Aorta (tissue), 5 donors: ENCODE measurements at places on chromosomes 13 and 19.

- H3K27me3 ChIP-seq, result no peaks in the 10 kb centered on the region
- H3K4me1 ChIP-seq, result peaks cover 3% of the 10 kb centered on the region
- H3K27ac ChIP-seq, result no peak overlapping the region
- DNase-seq, result no peak
- no peaks in the 10 kb centered on the region for H3K36me3 ChIP-seq
These were observed 521.8 kb downstream of the MYO16 start for GRCh38 chr13:109151255-109151654.

DNA sequence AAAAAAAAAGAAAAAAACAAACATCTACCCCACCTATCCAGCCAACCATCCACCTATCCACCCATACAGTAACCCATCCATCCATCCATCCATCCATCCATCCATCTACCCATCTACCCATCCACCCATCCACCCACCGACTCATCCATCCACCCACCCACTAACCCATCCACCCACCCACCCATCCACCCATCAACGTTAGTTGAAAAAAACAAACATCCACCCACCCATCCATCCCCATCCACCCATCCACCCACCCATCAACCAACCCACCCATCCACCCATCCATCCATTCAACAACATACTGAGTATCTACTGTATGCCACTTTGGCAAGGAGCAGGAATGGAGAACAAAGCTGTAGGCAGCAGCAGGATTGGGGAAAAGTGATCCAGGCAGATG, 6.1 kb upstream of the AP3D1 start:
- H3K36me3 ChIP-seq, result no peaks in the 10 kb centered on the region
- no peaks in the 10 kb centered on the region for H3K4me1 ChIP-seq
- no peak overlapping the region for H3K27ac ChIP-seq
- no peak for DNase-seq

GRCh38 chr19:5192568-5192967, 148.0 kb downstream of the PTPRS start:
- H3K4me3 ChIP-seq, result no peak overlapping the region
- no peaks in the 10 kb centered on the region for H3K4me1 ChIP-seq
- no peaks in the 10 kb centered on the region for H3K36me3 ChIP-seq
- H3K27me3 ChIP-seq, result no peaks in the 10 kb centered on the region
- DNase-seq, result no peak

GRCh38 chr19:46355234-46356148, 8.6 kb downstream of the PPP5C start:
- H3K27ac ChIP-seq, result no peak overlapping the region
- H3K36me3 ChIP-seq, result peaks cover 3% of the 10 kb centered on the region
- H3K4me3 ChIP-seq, result no peak overlapping the region

- H3K4me3 ChIP-seq, result no peak overlapping the region
- H3K36me3 ChIP-seq, result no peaks in the 10 kb centered on the region
- H3K4me1 ChIP-seq, result no peaks in the 10 kb centered on the region
- DNase-seq, result no peak
These were observed 548.2 kb upstream of the SLITRK1 start for GRCh38 chr13:84430446-84430845.

GRCh38 chr13:106376401-106377112, 158.9 kb downstream of the EFNB2 start:
- peaks cover 3% of the 10 kb centered on the region for H3K4me1 ChIP-seq
- H3K4me3 ChIP-seq, result no peak overlapping the region
- no peaks in the 10 kb centered on the region for H3K27me3 ChIP-seq
- peak; percentile 62 for DNase-seq

GRCh38 chr13:95075506-95075905, 225.7 kb downstream of the ABCC4 start:
- no peaks in the 10 kb centered on the region for H3K27me3 ChIP-seq
- H3K27ac ChIP-seq, result no peak overlapping the region
- H3K4me1 ChIP-seq, result no peaks in the 10 kb centered on the region
- H3K4me3 ChIP-seq, result no peak overlapping the region

GRCh38 chr13:90272356-90272755, 1075.1 kb upstream of the MIR17HG start:
- H3K4me1 ChIP-seq, result no peaks in the 10 kb centered on the region
- H3K36me3 ChIP-seq, result no peaks in the 10 kb centered on the region
- DNase-seq, result no peak
- no peak overlapping the region for H3K27ac ChIP-seq
- no peaks in the 10 kb centered on the region for H3K27me3 ChIP-seq

GRCh38 chr19:5694167-5694955, 4.3 kb downstream of the RPL36 start:
- no peaks in the 10 kb centered on the region for H3K36me3 ChIP-seq
- no peak overlapping the region for H3K4me3 ChIP-seq
- H3K4me1 ChIP-seq, result no peaks in the 10 kb centered on the region
- no peak overlapping the region for H3K27ac ChIP-seq
- no peaks in the 10 kb centered on the region for H3K27me3 ChIP-seq
